ENCODE measurements at places on chromosomes 2 and 18.

DNA sequence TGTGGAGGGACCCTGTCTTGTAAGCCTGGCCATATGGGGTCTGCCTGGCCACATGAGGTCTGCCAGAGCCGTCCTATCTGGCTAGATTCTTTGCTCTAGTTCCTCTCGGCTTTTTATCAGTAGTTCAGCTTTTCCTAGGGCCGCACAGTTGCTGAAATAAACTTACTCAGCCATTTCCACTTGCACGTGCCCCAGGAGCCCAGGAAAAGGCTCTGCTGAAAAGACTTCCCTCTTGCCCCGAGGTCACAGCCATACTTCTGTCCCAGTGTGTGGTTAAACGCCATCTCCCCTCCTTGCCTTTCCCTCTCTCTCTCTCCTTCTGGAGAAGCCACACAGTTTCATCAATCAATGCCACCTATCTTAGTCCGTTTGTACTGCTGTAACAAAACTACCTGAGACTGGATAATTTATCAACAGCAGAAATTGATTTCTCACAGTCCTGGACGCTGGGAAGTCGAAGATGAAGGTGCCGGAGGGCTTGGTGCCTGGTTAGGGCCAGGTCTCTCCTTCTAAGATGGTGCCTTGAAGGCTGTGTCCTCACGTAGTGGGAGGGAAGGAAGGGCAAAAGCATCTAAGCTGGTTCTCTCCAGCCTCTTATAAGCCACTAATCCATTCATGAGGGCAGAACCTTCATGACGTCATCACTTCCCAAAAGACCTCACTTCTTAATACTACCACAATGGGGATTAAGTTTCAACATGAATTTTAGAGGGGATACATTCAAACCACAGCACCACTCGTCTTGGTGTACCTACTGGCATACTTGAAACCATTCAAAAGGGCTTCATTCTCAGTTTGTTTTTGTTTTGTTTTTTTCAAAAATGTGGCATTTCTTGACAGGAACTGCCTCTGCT, 11.2 kb upstream of the GALM start:
- no peak for DNase-seq

DNA sequence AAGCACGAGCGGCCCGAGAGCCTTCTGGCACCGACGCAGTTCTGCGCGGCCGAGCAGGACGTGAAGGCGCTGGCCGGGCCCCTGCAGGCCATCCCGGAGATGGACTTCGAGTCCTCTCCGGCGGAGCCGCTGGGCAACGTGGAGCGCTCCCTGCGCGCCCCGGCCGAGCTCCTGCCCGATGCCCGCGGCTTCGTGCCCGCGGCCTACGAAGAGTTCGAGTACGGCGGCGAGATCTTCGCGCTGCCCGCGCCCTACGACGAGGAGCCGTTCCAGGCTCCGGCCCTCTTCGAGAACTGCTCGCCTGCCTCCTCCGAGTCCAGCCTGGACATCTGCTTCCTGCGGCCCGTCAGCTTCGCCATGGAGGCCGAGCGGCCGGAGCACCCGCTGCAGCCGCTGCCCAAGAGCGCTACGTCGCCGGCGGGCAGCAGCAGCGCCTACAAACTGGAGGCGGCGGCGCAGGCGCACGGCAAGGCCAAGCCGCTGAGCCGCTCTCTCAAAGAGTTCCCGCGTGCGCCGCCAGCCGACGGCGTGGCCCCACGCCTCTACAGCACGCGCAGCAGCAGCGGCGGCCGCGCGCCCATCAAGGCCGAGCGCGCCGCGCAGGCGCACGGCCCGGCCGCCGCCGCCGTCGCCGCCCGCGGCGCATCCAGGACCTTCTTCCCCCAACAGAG, 70.4 kb downstream of the ARHGEF33 start:
- peak; percentile 2 for DNase-seq

DNA sequence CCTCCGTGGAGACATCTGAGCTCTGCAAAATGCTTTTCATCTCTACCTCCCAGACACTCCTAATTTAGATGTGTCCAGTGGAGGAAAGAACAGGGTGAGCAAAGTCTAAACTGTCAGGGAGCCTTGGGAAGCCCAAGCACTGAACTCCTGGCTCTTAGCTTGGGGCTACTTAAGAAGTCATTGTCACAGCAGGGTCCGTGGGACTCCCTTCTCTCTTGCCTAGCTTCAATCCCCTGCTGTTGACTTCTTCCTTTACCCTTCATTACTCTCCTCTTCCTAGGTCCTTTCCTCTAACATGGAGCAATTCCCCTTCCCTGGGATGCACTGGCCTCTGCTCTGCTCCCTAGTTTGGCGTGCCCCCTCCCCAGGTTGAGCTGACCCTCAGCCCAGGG, 3.4 kb downstream of the OSR1 start:
- no peak for DNase-seq

DNA sequence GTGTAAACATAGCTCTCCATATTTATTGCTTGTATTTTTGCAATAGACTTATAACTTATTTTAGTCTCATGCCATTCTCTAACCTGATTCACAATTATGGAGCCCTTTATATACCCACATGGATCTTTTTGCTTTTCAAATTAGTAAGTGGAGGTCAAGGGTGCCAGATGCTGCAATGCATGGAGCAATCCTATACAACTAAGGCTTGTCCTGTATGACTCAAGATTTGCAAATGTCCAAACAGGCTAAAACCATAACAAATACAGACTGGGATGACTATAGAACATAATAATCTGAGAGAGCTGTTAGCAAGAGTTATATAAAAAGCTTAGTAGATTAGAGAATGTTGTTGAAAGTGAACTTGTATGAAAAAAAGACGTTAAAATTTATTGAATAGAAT, 690.4 kb upstream of the NRXN1 start:
- DNase-seq = no peak

DNA sequence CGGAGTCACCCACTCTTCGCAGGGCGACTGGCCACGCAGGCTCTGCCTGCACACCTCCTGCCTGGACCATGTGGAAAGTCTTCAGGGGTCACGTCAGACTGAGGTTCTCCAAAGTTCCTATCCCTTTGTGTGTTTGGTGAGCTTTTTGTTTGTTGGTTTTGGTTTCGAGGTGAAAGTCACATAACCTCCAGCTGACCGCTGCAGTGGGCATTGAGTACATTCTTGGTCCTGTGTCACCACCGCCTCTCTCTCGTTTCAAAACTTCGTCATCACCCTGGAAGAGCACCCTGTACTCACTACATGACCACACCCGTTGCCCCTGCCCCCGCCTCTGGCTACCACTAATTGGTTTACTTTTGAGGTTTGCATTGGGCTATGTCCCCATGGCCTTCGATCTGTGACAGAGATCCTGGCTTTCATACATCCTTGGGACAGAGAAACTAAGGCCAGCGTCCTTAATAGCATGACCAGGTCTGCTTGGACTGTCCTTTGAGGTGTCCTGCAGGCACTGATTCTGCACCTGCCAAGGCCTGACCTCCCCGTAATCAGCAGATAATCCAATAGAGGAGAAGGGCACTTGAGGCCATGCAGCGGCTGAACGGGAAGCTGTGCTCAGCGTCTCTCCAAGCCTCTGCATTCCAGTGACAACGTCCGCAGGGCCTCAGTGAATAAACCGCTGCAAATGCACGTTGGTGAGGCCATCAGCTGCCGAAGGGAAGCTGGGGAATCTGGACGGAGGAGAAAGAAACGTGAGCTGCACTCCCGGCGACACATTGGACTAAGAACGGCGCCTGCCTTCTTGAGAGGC, 46.8 kb downstream of the SH3BP4 start:
- no peak for DNase-seq

DNA sequence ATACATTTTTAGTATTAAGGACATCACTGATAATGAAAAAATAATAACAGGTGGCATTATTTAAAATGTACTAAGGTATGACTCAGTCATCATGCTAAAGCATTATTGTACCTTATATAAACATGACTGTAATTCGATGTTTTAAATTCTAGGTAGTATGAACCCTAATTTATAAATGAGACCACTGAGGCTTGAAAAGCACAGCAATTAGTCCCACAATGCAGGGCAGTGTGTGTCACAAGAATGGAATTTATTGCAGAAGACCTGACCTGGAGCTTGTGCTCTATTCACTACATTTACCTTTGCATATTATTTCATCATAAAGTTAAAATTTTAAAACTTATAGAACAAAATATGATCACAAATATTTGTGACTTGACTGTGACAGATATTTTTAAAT, 358.5 kb upstream of the DSEL start:
- DNase-seq = no peak

- DNase-seq = no peak
These were observed 63.7 kb upstream of the HPCAL1 start for GRCh38 chr2:10238991-10239485.

- DNase-seq = no peak
These were observed 15.6 kb downstream of the SLC39A10 start for GRCh38 chr2:195672674-195673073.

- DNase-seq = no peak
These were observed 183.8 kb downstream of the SMAD2 start for GRCh38 chr18:47746615-47747014.

GRCh38 chr2:119241205-119241532, 17.5 kb downstream of the STEAP3 start:
- no peak for DNase-seq

DNA sequence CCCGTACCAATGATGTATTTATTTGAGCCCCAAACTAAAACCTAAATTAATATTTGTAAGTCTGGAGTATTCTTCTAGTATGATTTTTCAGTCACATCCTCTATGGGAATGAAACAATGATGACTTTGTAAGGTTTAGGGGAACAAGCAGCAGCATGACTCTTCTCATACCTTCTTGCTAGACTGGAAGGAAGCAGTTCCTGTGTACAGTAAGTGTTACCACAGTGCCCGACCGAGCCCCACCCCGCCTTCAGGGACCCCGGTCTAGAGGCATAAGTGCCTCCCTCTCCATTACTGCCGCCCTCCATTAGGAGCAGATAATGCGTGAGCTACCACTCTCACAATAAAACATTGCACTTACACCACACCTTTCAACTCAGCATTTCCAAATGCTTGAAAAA, 599.3 kb downstream of the ARHGAP15 start:
- DNase-seq = no peak

GRCh38 chr2:172323861-172324597, 103.4 kb upstream of the ITGA6 start:
- no peak for DNase-seq

GRCh38 chr2:214604861-214605260, 194.0 kb downstream of the VWC2L start:
- DNase-seq = no peak
